ENCODE measurements at places on chromosomes 1 and 21.

GRCh38 chr1:8727809-8728213 is 89.6 kb downstream of the RERE start:
- DNase-seq: no peak

DNA sequence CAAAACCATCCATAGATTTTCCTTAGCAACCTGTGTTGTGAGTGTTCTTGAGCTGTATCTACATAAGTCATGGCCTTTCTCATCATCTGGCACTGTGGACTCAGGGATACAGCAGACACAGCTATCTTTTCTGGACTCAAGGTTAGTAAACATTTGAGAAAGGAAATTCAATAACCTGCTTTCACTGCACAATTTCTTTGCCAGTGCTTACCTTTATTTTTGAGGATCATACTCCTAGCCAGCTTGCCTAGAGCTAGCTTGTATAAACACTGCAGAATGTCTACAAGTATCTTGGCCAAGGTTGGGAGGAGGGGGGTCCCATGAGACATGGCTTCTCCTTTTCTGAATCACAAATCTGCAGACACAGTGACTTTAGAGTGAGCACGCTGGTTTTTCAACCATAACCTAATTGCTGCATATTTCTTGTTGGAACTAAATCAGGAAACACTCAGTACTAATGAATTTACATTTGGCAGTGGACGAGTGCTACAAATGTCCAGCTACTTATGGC is 27.2 kb downstream of the ADAMTS5 start:
- no peak for DNase-seq

DNA sequence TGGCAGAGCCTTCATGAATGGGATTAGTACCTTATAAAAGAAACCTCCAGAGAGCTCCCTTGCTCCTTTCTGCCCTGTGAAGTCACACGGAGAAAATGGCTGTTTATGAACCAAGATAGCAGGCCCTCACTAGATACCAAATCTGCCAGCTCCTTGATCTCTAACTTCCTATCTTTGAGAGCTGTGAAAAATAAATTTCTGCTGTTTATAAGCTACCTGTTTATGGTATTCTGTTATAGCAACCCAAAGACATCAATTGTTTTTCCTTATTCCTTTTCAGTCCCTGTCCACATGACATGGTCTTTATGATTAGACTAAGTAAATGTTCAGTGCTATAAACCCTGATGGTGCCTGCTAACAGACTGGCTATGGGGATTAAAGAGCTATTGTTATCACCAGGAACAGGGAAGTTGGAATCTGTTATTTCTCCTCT is 9.7 kb upstream of the STIL start:
- no peak for DNase-seq

DNA sequence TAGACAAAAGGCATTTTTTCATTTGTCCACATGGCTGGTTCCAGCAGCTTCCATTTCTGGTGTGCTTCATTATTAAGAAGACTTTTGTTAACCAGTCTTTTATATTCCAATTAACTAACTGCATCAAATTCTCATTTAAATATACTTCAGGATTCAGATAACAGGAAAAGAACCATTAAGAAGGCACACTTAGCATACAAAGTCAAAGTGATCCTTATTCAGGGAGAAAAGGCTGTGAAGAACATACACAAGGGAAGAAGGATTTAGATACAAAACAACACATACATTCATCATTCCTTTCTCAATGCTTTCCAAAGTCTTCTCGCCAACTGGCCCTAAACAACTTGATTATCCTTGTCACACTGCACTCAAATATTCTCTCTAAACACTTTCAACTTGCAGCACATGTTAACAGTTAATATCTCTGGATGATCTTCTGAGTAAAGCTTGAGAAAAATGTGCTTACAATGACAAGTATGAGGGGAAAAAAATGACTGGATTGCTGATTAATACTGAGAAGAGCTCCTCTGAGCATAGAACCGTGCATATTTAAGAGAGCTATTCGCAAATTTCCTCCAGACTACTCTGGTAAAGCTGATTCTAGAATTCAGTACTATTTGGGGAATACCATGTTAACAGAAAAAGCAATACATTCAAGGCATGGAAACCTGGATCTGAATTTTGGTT is 225.2 kb upstream of the TNR start:
- DNase-seq: no peak

GRCh38 chr1:117290890-117291289 is 76.4 kb upstream of the MAN1A2 start:
- DNase-seq: no peak

GRCh38 chr1:247326411-247327130 is 5.1 kb downstream of the ZNF496 start:
- DNase-seq: no peak

DNA sequence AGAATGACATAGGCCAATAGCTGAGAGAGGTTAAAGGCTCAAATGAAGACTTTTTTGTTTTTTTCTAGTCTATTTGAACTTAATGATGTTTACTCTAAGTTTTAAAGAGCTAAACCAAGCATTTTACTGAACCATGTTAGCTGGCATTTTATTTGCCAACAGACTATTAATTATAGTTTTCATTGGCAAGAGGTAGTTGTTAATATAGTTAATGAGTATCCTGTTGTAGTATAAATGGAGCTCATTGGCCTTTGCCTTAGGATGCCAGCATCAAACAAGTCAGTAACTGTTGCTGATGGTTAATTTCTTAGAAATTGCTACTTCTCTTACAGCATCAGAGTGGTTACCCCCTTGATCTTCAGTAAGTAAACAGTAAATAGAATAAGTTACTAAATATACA is 339.0 kb upstream of the B3GALT2 start:
- no peak for DNase-seq

GRCh38 chr1:42146626-42147320 is 6.4 kb upstream of the GUCA2B start:
- peak; percentile 66 for DNase-seq

DNA sequence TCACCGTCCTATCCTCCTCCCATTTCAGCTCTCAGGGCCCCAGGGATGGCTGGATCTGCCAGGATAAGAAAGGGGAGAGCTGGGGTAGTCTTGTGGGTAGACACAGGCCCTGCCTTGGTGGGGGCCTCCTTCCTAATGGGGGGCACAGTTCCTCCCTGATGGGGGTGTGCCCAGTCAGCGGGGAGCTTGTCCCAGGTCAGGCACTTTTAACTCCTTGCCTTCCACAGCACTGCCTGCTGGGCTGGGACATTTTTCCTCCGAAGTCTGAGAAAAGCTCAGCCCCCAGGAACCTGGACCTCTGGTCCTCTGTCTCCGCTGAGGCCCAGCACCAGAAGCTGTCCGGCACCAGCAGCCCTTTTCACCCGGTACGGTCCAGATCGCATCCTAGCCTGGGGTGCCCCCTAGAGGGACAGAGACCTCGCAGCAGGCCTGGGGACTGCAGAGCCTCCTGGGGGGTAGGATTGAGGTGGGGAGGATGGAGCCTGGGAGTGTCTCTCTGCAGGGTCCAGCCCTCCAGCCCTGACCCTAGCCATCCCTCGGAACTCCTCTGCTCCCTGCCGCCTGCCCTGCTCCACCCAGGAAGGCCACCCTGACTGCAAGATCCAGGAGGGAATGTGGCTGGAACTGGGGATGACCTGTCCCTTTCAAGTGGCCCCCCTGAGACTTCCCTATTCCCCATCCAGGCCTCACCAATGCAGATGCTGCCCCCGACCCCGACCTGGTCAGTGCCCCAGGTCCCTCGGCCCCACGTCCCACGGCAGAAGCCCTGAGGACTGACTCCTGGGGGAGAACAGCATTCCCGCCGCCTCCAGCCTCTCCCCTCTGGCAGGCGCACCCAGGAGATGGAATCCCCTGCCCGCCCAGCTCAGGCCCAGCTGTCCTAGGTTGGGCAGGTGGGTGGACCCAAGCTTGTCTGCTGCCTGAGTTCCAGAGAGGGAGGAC is 12.0 kb downstream of the MIIP start:
- peak; percentile 53 for DNase-seq

DNA sequence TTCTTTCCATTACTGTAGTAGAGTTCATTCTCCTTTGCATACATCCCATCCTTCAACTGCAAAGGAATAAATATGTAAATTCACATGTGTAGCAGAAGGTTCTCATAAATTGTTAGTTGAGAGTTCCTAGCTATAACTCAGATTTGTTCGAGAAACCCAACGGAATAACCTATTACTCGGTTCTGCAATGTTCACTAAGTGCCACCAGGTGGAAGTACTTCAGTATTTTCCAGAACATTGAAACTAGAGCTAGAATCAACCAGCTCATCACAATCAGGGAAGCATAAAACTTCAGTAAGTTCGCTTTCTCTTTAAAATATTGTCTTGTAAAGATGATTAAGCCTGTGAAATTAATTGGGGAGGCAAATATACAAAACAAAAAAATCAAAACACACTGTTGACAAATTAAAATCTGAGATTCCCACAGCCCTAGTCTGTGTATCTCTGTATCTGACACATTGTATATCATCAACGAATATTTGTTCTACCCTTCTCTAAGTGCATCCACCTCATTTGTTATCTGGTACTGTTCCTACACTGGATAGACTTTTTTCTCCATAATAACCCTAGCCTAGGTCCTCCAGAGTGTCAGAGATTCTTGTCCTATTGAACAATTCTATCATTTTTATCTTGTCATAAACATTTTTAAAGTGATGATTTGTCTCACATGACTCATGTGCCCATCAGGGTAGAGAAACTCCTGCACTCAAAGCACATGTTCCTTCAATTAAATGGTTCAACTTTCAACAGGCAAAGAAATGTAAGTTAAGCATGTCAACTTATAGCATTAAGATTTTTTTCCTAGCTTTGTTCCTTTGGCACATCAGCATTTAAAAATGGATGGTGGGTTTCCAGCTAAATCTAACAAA is 31.9 kb downstream of the MROH9 start:
- no peak for DNase-seq
